SJSA1 (cell line): ENCODE measurements at places on chromosomes 4 and X. TPM values are rescaled to one million over a fixed set of nuclear protein-coding genes. Genes with fewer than 3 reads are reported as not detected.

- no peak for DNase-seq
These were observed 651 bp downstream of the NXT2 start for GRCh38 chrX:109537324-109537665.

- DNase-seq, result no peak
These were observed 426 bp downstream of the PORCN start for GRCh38 chrX:48509245-48509590.

DNA sequence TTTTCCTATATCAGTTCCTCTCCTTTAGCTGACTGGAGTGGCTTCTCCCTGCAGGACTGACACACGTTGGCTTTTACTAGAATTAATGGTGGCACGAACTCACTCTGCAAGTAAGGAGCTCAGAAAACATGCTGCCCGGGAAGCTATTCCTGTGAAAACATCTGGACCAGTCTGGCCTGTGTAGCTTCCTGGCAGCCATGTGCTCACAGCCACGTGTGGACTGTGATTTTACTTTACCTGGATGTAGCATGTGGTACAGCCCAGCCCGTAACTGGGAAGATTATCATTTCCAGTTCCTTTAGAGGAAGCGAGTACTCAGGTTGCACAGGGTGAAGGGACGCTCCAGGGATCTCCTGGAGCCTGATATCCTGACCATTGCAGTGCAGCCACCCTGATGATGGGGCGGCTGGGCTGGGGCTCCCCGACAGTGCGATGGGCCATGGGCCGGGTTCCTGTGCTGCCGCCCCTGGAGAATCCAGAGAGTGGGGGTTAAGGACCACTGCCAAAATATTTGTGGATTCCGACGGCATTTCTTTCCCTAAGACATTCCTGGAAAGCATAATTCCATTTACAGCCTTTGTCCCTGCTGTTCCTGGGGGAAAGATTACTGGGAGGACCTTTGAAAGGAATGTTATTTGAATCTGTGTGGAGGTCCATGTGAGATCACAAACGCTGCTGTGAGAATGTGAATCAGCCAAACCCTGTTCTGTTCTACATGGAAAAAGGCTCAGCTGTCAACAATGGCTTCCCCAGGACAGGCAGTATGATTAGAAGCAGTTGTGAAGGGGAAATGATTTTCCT lies 35.0 kb downstream of the PROM1 start:
- no peak for DNase-seq

DNA sequence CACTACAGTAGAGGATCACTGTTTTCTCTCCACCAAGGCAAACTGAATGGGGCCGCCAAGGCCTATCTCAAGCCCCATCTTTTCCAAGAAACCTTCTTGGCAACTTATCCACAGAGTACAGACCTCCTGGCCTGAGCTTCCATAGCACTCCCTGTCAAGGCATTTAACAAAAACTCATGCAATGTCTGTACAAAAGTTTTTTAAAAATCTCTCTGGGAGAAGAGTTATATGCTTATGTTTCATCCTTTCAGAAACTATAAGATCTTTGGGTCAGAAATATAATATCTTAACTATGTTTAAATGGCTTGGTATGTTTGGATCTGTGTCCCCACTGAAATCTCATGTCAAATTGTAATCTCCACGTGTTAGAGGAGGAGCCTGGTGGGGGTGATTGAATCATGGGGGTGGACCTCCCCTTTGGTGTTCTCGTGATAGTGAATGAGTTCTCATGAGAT lies 13.6 kb downstream of the ADAMTS3 start:
- DNase-seq, result no peak

DNA sequence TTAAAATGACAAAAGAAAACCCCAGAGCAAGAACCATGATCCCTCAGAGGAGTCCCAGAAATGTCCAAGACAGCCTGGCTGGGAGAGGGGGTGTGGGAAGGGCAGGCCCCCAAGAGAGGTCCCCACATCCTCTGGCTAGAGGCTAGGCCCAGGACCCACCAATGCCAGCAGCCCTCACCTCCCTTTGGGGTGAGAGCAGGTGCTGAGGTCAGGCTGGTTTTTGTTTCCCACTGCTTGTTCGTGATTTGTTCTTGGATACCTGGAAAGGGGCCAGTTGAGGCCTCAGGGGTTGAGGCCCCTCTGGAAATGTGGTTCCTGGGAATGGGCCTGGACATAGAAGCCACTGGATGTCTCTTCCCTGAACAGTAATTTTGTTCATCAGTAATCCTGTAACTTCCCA lies 2.3 kb upstream of the GRSF1 start:
- no peak for DNase-seq

GRCh38 chr4:38166082-38166481 lies 205.9 kb downstream of the PTTG2 start:
- no peak for DNase-seq

ZNF157 gene
- not detected in 2 replicates for total RNA-seq

CDS1 gene
- total RNA-seq, result 0.18 TPM in 1 of 2 replicates, not detected in the other

VCX gene
- total RNA-seq, result not detected in 2 replicates

NONO gene
- 366 and 510 TPM in 2 replicates for total RNA-seq

IGFBP7 gene
- 1,151 and 1,739 TPM in 2 replicates for total RNA-seq
